ENCODE measurements at places on chromosomes 2 and 18. TPM values are rescaled to one million over a fixed set of nuclear protein-coding genes. Genes with fewer than 3 reads are reported as not detected.

The LBX2 gene
- 1.3 TPM for total RNA-seq

The FTCDNL1 gene
- 0.16 TPM for total RNA-seq

The CABYR gene
- total RNA-seq = 3.7 TPM

The SNTG2 gene
- total RNA-seq = not detected

The PIAS2 gene
- 20.8 TPM for total RNA-seq

The CNGA3 gene
- total RNA-seq = not detected

The KLHL29 gene
- 1.3 TPM for total RNA-seq

The CPLX4 gene
- not detected for total RNA-seq

The ZSCAN30 gene
- 7.9 TPM for total RNA-seq

The RNF152 gene
- 123 TPM for total RNA-seq

The REL gene
- total RNA-seq = 5.7 TPM

The KIDINS220 gene
- 89.9 TPM for total RNA-seq

The POTEI gene
- total RNA-seq = 0.16 TPM

The SERPINB11 gene
- total RNA-seq = not detected

The DAW1 gene
- not detected for total RNA-seq

Data from bladder microvascular endothelial cell (primary cell).